ENCODE measurements at places on chromosomes 3 and 15. TPM values are rescaled to one million over a fixed set of nuclear protein-coding genes. Genes with fewer than 3 reads are reported as not detected.

- DNase-seq, result peak; percentile 89
Measured at GRCh38 chr3:47824541-47825473, 21.9 kb downstream of the DHX30 start.

- no peak for DNase-seq
Measured at GRCh38 chr3:134850761-134851160, 55.7 kb downstream of the EPHB1 start.

Gene KBTBD8
- 30.6 TPM for total RNA-seq

DNA sequence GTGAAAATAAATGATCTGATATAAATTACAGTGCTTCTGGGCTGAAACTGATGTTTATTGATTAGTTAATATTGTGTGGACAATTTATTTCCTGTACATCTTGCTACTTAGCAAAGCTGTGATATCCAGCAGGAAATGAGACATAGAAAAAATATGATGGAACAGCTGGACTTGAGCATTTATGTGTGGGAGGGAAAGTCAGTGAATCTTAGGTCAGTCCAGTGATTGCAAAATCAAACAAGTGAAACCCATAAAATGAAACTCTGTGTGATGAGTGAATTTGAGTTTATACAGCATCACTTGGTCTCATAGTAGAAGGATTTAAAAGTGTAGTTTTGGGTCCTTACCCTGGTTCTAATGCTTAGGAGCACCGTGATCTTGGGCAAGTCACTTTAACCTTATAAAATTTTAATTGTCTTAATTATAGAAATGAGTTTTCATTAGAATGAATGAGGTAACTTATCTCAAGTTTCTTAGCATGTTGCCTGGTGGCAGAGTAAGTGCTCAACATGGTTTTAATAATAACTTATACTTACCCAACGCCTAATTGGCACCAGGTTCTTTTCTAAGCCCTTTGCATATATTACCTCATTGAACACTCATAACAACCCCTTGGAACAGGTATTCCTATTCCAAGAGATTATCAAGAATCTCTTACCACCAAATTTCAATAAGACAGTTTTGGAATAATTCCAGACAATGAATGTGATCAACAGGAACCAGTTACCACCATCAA is 194.6 kb downstream of the ADAMTSL3 start:
- no peak for DNase-seq

- DNase-seq, result peak; percentile 62
Measured at GRCh38 chr15:80776420-80777045, 2.6 kb upstream of the CEMIP start.

Gene XCR1
- not detected for total RNA-seq

- no peak for DNase-seq
Measured at GRCh38 chr3:174198199-174198598, 660.9 kb upstream of the NAALADL2 start.

Gene GPR87
- total RNA-seq, result not detected

Gene CLDN18
- total RNA-seq, result not detected

- no peak for DNase-seq
Measured at GRCh38 chr15:55564347-55565145, 23.6 kb downstream of the PYGO1 start.

DNA sequence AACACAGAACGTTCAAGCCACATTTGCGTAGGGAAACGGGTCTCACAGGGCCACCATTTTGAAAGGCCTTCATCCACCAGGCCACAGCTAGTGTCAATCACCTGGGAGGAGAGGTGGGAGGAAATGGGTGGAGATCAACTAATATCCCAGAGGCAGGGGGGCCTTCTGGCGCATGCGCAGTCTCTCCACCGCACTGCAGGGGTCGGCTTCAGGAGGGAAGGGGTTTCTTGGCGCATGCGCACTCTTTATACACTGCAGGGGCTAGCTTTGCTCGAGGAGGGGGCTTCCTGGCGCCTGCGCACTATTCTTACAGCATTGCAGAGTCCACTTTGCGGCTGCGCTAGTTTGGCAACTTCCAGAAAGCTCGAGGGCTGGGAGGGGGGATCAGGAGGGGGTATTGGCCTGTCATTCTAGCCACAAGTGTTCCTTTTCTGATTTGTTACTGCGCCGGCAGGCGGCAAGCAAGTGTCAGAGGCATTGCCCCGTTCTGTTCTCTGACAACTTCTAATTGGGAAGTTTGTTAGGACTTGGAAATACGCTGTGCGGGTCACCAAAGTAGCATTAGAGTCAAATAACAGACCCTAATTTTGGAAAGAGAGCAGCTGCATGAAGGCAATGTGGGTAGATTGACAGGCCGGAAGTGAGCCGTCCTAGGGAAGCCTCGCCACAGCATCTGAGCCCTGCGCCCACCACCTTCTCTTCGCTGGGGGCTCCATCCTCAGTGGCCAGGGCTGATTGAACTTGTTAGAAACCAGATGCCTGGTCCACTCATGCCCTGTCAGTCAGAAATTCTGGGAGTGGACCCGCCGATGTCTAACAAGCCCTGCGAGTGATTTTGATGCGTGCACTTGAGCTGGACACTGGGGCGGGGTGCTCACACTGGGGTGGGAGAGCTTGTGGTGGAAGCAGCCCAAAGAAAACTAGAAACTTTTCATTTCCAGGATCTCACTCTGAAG is 173.5 kb upstream of the NDN start:
- no peak for DNase-seq

All from activated naive CD8-positive, alpha-beta T cell treated with anti-CD3 and anti-CD28 coated beads for 36 hours (primary cell).